ENCODE measurements at places on chromosomes 5 and 9.

DNA sequence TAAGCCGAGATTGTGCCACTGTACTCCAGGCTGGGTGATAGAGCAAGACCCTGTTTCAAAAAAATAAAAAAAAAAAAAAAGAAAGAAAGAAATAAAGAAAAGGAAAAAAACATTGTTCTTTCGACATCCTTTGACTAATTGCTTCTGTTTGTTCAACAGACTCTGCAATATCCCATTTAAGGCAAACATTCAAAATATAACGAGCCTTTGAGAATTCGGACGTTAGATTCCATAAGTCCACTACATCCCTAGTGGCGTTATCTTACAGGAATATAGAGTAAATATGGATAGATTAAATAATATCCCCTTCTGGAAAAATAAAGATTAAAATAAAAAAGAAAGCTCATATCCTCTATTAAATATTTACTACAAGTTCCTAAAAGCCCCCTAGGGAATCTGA lies 27.0 kb upstream of the HOMER1 start:
- DNase-seq, result no peak

DNA sequence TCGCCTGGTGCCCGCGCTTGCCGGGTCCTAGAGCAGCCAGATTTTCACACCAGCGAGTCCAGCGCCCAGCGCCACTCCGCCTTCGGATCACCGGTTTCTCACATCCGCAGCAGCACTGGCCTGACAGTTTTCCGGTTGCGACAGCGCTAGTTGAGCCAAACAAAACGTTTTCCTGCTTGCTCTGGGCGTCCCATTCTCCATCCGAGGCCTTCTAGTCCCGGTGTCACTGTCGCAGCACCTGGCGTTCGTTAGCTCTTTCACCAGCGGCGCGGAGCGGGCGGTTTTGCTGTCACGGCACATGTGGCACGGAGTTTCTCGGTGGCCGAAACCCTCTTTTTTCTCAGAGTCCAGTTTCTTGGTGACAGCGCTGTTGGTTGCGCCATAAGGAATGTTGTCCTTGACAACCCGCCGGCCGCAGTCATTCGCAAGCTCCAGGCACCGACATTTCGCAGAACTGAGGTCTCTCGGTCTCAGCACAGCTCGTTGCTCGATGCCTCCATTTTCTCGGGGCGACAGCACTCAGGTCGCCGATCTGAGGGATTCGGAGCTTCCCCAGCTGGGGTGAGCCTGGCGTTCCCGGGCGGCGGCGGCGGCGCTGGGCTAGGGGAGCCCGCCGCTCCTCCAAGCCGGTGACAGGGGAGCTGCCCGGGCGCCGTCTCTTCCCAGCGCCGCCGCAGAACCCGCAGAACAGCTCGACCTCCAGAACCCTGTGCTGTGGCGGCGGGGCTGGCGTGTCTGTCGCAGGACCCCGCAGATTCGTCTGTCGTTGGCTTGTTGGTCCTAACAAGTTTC lies 47.8 kb downstream of the ANXA2R start:
- peak; percentile 76 for DNase-seq

DNA sequence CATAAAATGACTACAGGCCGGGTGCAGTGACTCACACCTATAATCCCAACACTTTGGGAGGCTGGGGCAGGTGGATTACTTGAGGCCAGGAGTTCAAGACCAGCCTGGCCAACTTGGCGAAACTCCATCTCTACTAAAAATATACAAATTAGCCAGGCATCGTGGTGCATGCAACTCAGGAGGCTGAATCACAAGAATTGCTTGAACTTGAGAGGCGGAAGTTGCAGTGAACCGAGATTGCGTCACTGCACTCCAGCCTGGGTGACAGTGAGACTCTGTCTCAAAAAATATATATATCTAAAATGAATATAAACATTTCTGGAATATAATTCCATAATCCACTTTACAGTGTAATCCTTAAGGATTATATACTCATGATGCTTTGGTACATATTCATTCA lies 66.5 kb downstream of the TEX10 start:
- no peak for DNase-seq

DNA sequence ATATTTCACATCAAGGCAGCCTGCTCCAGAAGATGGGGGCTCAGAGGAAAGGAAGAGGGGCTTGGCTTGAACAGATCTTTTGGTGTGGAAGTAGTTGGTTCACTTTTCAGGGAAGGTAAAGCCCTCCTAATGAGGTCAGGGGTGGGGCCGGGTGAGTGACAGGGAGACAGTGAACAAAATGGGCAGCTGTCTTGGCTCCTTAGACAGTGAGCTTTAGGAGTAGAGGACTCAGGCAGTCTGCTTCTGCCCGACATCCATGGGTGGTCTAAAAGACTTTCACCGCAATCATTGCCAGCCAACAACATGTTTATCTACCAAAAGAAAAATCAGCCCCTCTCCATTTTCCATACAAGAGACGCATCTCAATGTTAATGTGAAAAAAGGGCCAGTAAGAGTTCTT lies 241.0 kb downstream of the EBF1 start:
- no peak for DNase-seq

GRCh38 chr9:80951675-80952074 lies 737.7 kb downstream of the TLE1 start:
- DNase-seq, result no peak

- no peak for DNase-seq
These were observed 151.5 kb downstream of the CAVIN4 start for GRCh38 chr9:100729336-100729895.

- no peak for DNase-seq
These were observed 65.4 kb downstream of the PTPDC1 start for GRCh38 chr9:94149696-94150095.

- DNase-seq, result no peak
These were observed 176.4 kb upstream of the PITX1 start for GRCh38 chr5:135210286-135211055.

- no peak for DNase-seq
These were observed 22.1 kb downstream of the LAMC3 start for GRCh38 chr9:131031005-131031641.

DNA sequence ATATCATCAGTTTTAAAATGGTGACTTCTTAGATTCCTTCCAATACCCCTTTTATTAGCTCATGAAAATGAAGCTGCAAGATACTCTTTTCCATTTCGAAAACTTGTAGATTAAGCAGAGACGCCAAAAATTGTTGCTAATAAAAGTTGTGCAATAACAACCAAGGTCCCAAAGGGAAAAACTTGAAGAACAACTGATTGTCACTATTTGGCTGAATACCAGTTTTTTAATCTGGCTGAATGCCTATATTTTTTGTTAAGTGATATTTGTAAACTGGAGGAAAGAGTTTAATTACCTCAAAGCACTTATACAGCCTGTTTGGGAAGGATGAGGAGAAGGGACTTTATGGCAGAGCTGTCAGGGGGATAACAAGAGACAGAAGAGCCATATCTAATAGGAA lies 14.6 kb downstream of the C5orf58 start:
- no peak for DNase-seq

GRCh38 chr9:110334183-110334582 lies 3.5 kb downstream of the TXNDC8 start:
- DNase-seq, result no peak

GRCh38 chr5:74433255-74433895 lies 207.2 kb downstream of the ENC1 start:
- DNase-seq, result no peak

GRCh38 chr5:125244531-125244930 lies 498.1 kb upstream of the ZNF608 start:
- DNase-seq, result no peak

DNA sequence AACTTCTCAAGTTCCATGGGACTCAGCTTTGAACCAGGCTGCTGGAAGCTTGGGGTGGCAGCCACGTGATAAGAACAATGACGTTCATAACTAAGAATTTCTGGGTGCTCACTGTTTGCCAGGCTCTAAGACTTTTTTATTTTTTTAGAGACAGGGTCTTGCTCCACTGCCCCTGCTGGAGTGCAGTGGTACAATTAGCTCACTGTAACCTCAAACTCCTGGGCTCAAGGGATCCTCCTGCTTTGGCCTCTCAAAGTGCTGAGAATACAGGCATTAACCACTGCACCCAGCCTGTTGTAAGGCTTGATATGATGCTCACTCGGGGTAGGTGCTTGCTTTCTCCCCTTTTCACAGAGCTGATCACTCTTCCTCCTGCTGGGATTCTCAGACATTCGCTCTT lies 38.7 kb downstream of the PTPN3 start:
- DNase-seq, result no peak

- DNase-seq, result no peak
These were observed 84.9 kb downstream of the KIF4B start for GRCh38 chr5:155098433-155098832.

DNA sequence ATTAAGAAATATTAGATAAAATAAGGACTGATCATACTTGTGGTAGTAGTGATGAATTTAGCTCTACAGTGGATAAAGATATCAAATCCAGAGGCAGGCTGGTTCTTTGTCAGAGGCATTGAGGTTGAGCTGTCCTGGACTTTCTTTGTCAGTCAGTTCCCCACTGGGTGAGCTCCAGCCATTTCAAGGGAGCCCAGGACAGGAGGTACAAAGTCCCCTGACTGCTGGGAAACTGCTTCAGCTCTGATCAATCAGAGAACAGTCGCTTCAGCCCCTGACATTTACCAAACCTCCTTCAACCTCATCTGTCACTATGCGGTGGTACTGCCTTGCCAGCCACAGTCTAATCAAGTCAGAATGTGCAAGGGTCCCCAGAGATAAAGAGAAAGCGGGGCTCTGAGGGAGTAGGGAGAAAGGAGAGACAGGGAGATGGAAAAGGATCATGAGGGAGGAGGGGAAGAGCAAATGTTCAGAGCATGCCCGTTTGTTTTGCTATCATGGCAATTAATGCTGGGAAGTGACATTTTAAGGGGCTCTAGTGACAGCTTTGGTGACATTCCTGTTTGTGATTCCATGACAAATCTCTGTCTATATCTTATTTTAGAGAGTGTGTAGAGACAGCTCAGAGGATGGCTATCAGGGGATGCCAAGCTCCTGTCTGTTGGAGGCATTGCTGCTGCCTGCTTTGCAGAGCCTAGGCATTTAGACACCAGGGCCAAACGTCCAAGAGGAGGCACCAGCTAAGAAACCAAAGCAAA lies 223.2 kb downstream of the ASTN2 start:
- DNase-seq, result no peak

DNA sequence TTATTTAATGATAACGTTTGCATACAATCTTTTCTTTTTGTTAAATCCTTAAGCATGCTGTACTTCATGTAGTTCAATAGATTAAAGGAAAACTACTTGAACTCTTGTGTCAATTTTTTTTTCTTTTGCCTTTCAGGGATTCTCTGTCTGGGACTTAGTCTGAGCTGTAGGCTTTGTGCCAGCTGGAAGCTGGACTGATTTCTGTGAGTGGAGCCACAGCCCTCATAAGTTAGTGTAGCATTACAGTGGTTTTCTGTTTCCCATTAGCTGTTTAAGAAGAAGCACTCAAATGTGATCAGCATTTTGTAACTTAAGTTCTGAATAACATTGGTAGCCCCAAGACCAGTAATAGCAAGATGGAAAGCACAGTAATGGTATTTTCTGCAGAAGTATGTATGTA lies 330.6 kb upstream of the MEF2C start:
- no peak for DNase-seq

GRCh38 chr5:136137497-136138220 lies 5.0 kb downstream of the SMAD5 start:
- DNase-seq, result no peak

- DNase-seq, result no peak
These were observed 225.5 kb downstream of the PTPRD start for GRCh38 chr9:10387282-10387681.

DNA sequence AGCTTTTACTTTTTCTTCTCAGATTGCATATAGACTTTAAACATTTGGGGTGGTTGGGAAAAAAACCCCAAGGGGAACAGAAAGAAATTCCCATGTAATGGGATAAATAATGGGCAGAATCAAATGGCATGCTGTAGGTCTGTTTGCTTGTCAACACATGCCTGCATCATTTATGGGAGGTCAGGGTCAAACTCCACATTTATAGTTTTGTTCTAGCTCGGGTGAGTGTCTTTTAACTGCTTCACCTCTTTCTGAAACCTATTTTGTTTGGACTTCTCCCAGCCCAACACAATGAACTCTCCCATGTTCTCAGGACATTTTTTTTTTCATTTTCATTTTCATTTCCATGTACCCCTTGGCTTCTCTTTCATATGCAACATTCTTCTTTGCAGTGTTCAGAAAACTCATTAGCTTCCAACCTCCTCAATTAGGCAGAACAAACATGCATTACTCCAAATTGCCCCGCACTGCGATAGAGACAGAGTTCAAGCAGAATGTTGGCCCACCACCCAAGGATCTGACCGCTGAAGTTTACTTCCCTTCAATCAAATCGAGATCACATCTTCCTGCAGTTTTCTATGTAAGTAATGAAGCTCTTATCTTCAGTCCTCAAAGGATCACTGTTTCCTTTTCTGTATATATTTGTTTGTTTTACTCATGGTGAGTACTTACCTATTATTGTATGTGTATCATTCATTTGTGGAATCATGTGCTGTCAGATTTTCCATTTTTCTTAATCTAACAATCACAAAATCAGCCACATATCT lies 354.6 kb downstream of the ZSWIM6 start:
- no peak for DNase-seq

- no peak for DNase-seq
These were observed 6.2 kb downstream of the OXCT1 start for GRCh38 chr5:41863871-41864486.

- DNase-seq, result no peak
These were observed 26.6 kb upstream of the ATP6V1G1 start for GRCh38 chr9:114560956-114561355.

GRCh38 chr5:168209244-168209995 lies 82.0 kb upstream of the WWC1 start:
- no peak for DNase-seq

- no peak for DNase-seq
These were observed 79.5 kb upstream of the ROR2 start for GRCh38 chr9:92029553-92029952.

DNA sequence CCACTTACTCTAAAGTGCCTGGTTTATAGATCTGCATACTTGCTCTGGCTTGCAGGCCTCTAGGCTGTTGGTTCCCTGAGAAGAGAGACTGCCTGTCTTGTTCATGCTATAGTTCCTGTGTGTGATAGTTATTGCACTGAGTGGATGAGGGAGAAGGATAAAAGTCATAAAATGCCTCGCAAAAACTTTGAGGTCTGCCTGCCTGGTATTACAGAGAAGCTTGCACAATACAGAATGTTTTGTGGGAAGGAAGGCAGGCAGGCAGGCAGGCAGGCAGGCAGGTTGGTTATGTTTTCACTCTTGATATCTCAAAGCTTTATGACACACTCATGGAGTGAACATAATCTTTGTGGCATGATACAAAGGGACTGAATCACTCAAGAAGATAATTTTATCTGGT lies 287.1 kb downstream of the SLIT3 start:
- DNase-seq, result no peak

DNA sequence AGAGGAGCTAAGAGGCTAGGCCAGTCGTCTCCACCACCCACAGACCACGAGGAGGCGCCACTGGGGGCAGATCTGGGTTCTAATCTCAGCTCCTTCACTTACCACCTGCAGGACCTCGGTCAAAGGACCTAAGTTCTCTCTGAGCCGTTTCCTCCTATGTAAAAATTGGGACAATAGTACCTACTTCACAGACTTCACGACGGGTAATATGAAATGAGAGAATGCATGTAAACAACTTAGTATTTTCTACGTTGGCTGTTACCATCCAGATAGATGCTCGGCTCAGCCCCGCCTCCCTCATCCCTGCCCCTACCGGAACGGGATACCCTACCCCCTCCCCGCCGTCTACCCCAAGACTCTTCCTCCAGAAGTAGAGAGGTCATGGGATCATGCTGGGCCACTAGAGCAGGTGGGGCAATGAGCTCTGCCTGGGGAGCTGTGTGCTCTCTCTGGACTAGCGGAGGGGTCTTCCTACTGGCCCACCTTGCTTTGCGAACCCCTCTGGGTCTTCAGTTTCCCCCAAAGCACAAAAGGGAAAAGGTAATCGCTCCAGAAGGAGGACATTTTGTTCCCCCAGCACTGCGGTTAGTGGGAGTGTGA lies 541 bp downstream of the GNPDA1 start:
- DNase-seq, result no peak

All from NCI-H2171 treated with DMSO at 0.1 percent for 48 hours (cell line).